ENCODE measurements at places on chromosomes 1 and 21.

DNA sequence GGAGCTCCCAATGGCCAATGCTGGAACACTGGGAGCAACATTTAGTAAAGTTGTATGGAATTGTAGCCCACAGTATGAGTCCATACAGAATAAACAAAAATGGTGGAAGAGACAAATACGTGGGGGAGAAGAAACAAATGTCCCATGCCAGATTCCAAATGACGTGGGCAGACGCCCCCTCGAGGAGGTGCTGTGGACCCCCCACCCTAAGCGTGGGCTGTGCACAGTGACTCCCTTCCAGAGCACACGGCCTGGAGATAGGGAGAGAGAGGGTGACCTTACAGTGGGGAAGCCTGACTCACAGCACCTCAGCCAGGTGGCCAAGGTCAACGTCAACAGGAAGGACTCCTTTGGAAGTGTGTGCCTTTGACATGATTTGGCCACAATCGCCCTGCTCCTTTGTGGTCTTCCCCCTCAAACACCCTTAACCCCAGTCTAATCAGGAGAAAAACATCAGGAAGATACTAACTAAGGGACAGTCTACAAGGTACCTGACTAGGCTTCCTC lies 13.7 kb upstream of the PDE9A start:
- no peak for DNase-seq

GRCh38 chr1:156117414-156118176 lies 3.1 kb downstream of the LMNA start:
- peak; percentile 78 for DNase-seq

DNA sequence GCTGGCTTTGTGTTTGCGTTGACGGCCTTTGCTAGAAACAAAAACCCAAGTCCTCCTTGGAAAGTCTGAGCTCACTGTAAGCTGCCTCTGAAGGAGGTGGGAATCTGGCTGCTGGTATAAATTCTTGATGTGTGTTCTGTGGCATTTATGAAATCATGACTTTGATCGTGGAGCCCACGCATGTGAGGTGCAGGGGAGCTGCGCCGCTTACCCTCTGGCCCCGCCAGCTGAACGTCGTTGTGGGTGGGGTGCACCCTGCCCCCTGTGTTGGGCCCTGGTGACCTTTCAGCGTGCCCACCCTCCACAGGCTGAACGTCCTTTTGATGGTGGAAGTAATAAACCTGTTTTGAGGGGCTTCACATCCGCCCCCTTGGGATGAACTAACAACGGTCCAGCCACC lies 21.2 kb upstream of the DIP2A start:
- DNase-seq = no peak

DNA sequence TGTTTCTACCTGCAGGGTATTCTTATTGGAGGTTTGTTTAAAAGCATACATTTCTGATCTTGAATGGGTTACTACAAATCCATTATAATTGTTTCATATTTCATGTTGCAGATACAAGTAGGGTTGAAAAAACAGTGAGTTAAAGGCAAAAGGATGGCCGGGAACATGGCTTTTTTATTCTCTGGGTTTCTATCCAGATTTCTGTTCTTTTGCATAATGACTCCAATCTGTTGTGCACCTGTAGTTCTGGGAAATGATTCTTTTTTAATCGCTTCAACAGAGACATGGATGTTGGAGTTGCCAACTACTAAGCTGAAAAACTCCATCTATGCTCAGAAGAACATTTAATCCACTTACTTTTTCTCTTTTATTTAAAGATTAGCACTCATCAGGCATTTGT lies 2.7 kb upstream of the ADAMTS1 start:
- DNase-seq = no peak

- peak; percentile 82 for DNase-seq
These were observed 40.6 kb downstream of the LHX4 start for GRCh38 chr1:180270530-180271271.

DNA sequence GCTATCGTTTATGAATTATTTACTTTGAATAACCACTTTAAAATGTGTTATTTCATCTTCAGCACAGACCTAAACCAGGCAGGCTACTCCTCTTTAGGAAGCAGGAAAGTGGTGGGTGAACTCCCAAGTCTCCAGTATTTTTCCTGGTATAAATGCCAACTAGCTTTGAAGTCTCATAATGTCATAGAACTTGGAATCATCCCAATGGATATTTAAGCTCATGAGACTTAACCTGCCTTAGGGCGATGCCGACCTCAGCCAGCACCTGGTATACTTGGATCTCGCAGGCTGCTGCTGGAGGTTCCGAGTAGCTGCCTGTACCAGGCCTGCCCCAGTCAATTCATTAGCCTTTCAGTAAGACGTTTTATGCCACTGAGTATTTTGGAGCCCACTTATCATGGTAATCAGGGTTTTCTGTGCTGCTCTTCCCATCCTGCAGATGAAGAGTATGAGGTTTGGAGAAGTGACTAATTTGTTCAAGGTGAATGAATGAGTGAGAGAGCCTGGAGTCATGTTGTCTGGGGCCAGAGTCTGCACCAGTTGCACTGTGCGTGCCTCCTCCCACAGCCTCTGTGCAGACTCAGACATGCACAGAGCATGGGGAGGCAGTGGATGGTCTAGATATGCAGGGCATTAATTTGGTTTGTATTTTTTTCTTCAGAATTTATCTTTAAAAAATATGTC lies 34.9 kb downstream of the VANGL1 start:
- DNase-seq = no peak

DNA sequence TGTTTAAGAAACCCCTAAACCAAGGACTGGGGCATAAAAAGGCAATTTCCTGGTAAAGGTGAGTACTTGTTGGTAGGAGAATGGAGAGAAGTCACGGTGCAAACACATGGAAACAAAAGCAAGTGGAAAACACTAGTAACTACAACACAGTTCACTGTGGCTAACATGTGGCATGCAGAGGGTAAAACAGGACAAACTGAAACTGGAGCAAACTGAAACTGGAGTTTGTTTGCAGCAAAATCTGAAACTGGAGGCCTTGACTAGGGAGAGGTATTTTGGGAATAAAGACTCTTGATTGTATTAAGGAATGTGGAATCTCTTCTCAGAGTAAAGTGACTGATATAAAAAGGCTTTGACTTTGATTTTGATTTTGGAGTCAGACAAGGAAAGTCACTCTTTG lies 376.3 kb upstream of the PRMT6 start:
- no peak for DNase-seq

DNA sequence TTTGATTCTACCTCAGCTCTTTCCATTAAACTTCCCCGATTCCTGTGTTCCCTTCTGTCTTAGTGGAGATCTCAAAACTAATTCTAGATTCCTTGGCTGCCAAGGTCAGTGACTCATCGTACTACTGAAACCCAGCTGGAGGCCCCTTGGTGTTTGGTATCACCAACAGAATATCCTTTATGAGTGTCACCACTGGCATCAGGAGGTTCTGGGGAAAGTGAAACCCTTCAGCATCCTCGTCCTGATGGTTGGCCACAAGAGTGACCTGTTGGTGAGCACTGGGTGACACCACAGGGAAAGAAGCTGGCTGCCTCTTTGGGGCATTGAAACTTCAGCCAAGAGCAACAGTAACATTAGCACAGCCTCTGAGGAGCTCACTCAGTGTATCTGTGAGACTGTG lies 9.6 kb downstream of the RAB42 start:
- peak; percentile 53 for DNase-seq

GRCh38 chr1:200478239-200478623 lies 68.4 kb upstream of the ZNF281 start:
- DNase-seq = no peak

- DNase-seq = peak; percentile 91
These were observed 55.5 kb downstream of the CASQ2 start for GRCh38 chr1:115712911-115713609.

DNA sequence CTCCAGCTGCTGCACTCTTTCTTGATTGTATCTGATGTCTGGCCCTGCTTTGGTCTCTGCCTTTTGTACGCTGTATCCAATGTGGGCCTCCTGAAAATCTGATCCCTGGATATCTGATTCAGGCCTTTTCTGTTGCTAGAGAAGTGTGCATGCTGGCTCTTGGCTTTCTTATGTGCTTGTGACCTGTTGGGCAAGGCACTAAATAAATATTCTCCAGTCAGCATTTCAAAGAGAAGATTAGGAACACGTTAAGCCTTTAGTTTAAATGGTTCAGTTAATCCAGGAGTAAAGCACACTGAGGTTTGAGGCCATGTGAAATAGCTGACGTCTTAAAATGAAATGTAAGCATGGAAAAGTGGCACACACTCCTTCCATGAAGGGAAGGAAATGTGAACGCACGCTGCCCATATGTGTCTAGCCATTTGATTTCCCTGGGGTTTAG lies 9.3 kb upstream of the F3 start:
- no peak for DNase-seq

DNA sequence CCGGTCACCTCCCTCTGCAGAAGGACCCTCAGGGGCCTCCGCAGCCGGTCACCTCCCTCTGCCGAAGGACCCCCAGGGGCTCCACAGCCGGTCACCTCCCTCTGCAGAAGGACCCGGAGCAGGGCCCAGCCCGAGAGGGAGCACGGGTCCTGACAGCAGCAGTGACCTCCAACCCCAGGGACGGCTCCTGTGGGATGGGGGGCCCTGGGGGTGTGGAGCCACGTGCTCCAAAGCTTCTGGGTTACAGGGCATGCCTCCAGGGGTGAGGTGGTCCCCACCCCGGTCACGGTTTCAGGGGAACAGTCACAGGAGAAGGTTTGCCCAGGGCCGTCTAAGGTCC lies 40.3 kb downstream of the SLC19A1 start:
- no peak for DNase-seq

DNA sequence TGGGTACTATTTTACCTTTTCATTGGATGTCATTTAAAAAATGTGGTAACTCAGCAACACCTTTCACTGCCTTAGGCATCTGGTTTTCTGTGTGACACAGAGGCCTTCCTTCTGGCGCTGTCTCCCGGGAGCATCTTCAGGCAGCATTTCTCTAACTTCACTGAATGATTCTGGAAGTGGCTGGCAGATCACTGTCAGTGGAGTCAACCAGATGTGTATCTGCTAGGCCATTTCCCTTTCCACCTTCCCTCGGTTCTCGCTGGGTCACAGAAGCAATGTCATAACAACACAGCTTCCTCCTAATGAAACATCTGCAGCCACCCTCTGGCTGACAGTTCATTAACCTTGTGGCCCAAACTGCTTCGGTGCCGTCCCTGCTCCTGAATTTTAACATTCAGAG lies 137.8 kb downstream of the KIF26B start:
- DNase-seq = no peak

GRCh38 chr1:177229781-177230180 lies 59.0 kb downstream of the BRINP2 start:
- no peak for DNase-seq

DNA sequence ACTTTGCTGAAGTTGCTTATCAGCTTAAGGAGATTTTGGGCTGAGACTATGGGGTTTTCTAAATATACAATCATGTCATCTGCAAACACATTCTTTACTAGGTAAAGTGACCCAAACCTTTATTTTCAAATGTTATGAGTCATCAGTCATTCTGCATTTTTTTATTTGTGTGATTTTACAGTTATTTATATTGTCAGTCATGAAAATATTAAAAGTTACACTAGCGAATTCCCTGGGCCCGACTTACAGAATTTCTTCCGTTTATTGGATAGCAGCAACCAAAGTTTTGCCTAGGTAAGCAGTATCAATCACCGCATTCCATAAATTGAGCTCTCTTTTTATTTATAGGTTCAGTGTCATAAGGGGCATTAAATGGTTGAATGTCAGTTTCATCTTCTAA lies 13.8 kb downstream of the OR2M5 start:
- DNase-seq = no peak

DNA sequence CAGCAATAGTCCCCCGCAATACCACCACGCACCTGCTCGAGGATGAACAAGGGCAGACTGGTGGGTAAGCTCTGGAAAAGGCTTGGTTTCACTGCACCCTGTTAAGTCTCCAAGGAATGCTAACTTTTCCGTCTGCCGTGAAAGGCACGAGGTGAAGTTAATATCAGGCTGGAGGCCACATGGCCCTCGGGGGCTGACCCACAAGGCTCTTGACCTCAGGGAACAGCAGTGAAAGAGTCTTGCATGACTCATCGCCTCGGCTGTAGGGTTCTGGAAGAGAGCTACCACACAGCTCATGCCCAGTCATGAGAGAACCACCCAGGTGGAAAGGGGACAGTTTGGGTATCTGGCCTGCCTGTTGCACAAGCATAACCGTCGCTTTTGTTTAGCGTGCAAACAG lies 24.7 kb downstream of the SCCPDH start:
- peak; percentile 67 for DNase-seq

DNA sequence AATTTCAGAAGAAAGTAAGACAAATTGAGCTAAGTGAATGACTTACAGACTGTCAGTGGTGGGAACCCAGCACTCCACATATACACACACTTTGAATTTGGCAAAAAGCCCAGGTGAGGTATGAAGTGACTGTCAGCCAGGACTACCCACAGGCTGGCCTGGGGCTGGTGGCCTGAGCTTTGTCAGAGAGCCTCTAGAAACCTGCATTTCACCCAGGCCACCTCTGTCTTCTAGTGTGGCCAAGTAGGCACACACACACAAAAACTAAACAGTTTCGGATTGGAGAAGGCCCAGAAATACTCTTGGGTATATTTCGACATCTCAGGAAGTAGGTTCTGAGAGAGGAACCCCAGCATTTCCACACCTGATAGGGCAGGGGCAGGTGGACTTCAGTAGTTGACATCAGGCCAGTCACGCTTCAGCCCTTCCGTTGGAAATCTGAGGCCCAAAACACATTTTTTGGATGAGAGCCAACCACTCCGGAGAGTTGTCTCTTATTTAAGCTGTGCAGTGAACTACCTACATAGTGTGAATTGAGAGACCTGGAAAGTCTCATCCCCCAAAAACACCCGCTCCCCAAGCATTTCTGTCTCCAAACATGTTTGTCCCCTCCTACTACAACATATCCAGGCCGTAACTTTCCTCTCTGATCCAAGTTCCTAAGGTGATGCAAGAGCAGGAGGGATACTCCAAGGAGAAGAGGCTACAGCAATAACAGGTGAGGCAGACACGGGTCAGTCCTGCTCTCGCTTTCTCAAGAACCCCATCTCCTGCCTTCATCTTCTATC lies 167.2 kb upstream of the PROX1 start:
- DNase-seq = no peak

GRCh38 chr1:6167391-6168303 lies 12.5 kb downstream of the CHD5 start:
- no peak for DNase-seq

GRCh38 chr1:221030990-221031389 lies 151.7 kb downstream of the HLX start:
- DNase-seq = no peak

DNA sequence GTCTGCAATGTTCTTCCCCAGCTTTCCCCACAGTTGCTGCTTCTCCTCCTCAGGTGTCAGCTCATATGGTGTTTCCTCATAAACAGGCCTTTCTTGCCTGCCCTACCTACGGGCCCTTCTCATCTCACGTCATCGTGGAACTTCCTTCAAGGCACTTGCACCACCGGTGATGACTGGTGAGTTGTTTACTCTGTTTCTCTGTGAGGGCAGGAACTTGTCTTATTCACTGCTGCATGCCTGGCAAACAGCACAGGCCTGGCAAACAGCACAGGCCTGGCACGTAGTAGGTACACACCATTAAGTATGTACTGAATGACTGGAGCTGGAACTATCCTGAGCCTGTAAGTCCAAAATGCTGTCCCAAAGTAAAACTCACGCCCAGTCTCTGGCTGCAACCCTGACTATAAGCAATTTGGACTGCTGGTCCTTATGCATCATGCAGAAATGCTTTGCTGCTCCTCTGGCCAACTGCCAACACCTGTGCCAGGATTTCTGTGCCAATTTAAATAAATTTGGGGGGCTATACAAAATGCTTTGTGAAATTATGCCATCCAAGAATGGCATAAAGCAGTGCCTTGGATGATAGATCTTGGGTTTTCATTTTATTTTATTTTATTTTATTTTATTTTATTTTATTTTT lies 25.7 kb downstream of the STK40 start:
- DNase-seq = no peak

Measured in trophoblast cell (in vitro differentiated cells and primary cell).